Mucosa of gallbladder (tissue), 1 donor: ENCODE measurements at places on chromosomes 7 and 10.
A peak's percentile ranks its signal among the peaks of the same experiment; 100 is the strongest.

DNA sequence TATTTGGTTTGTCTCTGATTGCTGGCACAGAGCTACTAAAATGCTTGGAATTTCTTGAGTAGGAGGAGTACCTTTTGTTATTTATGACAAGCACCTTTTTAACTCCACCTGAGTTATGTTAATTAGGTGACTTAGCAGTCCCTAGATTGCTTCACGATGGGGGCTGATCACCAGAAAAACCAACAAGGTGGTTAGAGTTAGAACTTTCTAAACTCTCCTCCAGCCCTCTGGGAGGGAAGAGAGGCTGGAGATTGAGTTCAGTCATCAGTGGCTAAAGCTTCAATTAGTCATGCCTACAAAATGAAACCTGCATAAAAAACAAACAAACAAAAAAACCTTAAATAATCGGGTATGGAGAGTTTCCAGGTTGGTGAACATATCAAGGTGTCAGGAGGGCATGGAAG lies 23.6 kb upstream of the ING3 start:
- no peak for DNase-seq

- DNase-seq: no peak
Observed at GRCh38 chr7:101154693-101155102, 422 bp downstream of the AP1S1 start.

DNA sequence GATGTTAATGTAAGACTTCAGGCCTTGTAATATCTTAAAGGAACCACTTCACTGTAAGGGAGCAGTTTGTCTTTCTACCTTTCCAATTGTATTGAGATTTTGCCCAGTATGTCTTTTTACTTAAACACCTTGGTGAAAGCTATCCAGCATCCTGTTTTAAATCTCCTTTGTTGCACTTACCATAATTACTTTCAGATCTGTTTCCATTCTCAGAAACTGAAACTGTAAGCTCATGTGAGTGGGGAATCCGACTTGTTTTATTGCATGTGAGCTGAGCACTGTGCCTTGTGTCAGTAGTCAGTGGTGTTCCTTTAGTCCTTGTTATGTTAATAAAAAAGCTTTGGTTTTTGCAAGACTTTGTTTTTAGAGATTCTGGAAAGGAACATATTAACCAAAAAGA lies 42.2 kb downstream of the BMPR1A start:
- no peak for DNase-seq

DNA sequence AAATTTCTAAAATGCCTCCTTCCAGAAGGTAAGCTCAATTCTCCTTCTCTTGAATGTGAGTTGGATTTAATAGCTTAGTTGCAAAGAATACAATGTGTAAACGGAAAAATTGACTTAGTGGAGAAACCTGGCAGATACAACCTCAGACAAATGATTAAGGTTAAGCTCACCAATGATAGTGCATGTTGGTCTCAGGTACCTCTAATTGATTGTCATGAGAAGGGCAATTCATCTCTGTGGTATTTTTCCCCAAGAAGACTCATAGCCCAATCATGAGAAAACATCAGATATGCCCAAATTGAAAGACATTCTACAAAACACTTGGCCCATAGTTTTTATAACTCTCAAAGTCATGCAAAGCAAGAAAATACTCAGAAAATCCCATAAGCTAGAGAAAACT lies 36.2 kb upstream of the TMEM106B start:
- DNase-seq: no peak

- peak; percentile 46 for DNase-seq
Observed at GRCh38 chr7:107972075-107972482, 30.9 kb downstream of the LAMB1 start.

GRCh38 chr10:124943301-124944092 lies 1.6 kb downstream of the ZRANB1 start:
- no peak for DNase-seq

GRCh38 chr7:152149363-152149762 lies 123.9 kb downstream of the GALNT11 start:
- DNase-seq: no peak

- DNase-seq: no peak
Observed at GRCh38 chr10:72068126-72068765, 20.1 kb downstream of the SPOCK2 start.

GRCh38 chr7:28151965-28152364 lies 28.6 kb downstream of the JAZF1 start:
- DNase-seq: no peak

- DNase-seq: no peak
Observed at GRCh38 chr10:10821926-10822325, 195.7 kb upstream of the CELF2 start.

DNA sequence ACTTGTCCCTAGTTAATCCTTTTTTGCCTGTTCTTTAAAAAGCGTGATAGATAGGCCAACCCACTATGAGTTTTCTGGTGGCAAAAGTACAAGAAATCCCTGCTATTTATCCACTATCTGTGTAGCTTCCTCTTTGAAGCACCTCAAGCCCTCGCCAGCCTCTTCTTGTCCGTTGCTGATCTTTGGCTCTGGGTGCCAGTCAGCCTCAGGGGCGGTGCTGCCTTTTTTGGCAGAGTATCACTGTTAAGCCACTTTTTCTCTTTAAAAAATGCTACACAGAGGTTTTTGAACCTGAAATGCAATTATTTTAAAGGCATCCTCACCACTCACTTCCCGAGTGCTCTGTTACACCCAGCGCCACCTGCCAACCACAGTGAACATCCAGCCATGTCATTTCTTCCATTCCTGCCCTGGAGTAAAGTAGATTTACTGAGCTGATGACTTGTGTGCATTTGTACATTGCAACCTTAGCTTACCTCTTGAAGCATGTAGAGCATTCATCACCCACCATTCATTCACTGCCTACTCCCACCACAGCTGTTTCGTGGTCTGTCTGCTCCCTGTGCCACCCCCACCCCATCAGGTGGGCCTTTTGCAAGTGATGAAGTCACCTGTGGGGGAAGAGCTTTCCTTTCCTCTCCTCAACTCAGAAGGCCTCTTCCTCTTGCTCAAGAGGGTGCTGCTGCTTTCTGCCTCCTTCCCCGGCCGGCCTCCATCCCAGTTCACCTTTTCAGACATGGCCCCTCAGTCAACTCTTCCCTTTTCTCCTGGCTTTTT lies 414.2 kb upstream of the GALNT17 start:
- no peak for DNase-seq

DNA sequence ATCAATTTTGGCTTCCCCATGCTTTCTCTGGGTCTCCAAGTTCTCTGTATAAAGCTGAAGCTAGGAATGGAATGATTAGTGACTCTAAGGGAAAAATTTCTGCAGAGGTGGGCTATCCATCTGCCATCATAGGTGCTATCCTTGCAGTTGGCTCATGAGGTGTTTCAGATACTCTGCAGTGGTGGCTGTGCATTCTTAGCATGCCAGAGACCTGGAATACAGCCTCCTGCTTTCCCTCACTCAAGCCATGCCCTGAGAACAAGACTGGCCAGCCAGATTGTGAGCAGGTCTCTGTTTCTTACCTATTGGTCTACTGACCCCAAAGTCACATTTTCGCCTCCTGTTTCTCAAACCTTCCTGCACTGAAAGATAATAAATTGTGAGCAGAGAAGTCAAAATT lies 719.6 kb downstream of the CCSER2 start:
- DNase-seq: no peak

DNA sequence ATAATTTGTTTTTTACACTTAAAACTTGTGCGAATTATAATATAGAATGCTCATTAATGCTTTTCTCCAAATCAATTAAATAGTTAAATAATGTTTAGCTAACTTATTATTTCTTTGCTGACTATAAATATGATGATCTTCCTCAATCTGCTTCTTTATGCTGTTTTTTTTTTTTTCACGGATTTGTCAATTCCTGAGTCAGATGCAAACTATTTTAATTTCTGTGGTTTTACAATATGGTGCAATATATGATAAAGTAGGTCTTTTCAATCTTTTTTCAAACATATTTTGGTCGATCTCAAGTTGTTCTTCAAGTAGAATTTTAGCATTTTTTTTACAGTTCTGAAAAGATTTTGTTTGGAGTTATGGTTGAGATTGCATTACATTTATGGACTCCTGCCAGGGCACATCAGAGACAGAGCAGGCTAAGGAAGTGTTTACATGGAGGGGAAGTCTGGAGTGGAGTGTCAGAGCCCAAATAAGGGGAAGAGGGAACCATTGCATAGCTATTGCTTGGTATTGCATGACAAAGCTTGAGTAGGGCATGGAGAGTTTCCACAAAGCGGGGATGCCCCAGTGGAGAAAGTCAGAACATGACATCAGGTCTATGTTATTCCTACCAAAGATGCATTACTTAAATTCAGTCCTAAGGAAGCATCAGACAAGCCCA lies 204.4 kb downstream of the OTUD1 start:
- DNase-seq: no peak

GRCh38 chr7:140597428-140597949 lies 43.1 kb downstream of the DENND2A start:
- no peak for DNase-seq

GRCh38 chr10:55410415-55410885 lies 609.4 kb upstream of the PCDH15 start:
- DNase-seq: peak; percentile 69

- DNase-seq: peak; percentile 63
Observed at GRCh38 chr10:29811751-29812427, 177.1 kb upstream of the SVIL start.

DNA sequence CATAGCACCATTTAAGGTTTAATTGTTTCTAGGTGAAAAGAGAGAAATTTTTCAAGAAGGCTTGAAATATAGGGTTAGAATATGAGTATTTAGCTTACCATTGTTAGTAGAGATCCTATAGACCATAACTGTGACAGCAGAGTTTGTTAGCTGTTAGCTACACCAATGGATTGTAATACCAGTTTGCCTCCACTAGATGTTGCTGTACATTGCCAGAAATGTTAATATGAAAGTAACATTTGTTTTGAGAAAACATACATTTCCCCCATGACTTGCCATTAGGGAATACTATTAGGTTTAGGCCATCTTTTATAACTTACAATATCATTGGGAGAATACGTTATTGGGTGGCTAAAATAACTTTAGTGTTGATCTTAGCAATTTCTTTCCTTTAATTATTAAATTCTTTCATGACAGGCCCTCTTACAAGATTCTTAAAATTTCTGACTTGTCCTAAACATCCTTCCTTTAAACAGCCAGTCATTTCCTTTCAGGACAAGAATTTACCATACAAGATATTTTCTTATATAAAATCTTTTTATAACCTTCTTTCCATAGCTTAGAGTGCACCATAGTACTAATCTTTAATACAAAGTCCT lies 39.5 kb downstream of the ZNF117 start:
- DNase-seq: no peak

DNA sequence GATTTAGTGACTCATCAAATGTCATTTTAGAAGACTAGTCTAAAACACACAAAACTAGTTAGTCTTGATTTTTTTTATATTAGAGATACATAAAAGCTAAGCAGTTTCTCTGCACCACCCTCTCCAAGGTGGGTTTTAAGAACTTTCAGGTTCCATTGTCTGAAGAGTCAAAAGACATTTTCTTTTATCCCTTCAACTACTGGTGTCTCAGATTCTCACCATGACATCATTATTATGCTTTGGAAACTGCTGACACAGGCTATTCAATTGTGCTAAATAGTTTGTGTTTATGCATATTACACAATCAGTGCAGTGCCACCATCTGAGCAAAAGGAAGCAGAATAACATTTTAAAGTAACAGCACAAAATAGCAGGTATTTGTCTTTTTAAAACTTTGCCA lies 52.2 kb downstream of the IGF2BP3 start:
- no peak for DNase-seq

DNA sequence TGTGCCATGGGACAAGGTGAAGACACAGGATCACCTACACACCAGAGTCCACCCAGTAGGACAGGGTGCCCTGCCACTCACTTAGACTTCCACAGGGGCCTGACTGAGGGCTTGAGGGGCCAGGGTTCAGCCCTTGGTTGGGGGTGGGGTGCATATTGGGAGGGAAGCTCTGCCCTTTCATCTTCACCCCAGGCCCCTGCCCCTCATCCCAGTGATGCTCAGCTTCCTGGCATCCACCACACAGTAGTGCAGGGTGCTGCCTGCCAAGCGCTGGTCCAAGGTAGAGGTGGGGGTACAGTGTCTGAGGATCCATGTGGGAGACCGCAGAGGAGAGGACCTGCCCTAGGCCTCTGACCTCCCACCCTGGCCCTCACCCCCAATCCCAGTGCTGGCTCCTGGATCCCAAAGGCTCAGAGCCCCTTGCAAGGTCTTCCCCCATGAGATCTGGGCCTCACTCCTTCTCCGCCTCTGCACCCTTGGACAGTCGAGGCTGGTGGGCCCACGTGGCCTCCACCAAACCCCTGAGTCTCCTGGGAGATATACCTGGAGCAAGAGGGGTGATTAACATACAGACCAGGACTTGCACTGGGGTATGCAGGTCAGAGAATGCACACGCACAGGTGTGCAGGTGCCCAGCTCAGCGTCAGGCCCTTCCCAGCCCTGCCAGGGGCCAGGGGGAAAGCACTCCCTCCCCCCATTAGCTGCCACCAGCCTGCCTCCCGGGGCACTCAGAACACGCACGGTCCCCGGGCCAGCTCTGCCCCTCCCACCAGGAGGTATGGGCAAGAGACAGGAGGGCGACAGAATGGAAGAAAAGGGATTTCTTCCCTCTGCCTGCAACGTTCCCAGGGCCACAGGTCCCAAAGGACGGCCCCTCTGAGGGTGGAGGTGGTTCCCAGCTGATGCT lies 8.6 kb upstream of the IRF5 start:
- DNase-seq: no peak

- peak; percentile 48 for DNase-seq
Observed at GRCh38 chr10:70508912-70509756, 30.6 kb downstream of the PALD1 start.

- DNase-seq: no peak
Observed at GRCh38 chr7:83976302-83976701, 218.3 kb downstream of the SEMA3A start.

DNA sequence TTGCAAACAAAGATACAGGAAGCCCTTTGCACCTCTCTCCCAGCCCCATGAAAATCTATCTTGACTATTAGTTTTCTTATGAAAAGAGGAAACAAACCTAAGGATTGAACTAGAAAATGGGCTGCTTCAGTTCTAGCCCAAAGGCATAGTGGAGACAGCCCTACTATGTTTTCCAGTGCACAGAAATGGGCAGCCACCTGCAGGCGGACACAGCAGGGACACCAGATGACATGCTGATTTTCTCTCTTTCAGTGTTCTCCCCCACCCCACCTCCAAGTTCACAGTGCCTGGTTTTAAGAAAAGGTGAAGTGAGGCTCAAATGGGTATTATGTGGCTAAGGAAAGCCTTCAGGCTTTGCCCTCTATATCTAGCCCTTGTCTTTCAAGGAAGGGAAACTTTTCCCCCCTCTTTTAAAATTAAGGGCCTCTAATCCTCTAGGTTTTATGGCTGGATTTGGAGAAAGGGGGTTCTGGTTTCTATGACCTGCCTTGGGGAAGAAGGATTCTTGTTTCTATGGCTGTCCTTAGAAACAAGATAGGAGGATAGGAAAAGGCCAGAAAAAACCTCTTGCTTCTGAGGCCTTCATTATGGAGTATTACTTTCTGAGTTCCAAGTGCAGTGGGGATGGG lies 23.5 kb upstream of the DDX50 start:
- no peak for DNase-seq
